ENCODE measurements at places on chromosomes 12 and 14.

DNA sequence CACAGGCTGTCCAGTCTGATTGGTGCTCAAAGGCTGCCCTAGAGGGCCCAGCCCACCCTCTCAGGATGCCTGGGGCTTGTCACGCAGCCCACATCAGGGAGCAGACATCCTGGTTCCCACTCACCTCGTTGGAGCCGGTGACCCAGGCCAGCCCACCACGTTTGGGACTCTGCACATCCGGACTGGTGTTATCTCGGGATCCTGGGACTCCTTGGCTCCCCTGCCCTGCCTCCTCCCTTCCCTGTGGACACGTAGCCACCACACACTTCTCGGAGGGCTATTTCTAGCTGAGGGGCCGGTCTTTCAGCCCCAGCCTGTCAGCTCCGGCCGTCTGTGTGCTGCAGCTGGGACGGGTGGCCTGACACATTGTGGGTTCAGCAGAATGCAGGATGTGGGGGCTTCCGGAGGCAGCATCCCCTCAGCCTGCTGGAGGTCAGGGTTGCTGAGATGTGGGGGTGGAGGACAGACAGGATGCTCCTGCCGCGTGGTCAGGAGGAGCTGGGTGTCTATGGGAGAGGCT is 12.8 kb upstream of the FGF23 start:
- DNase-seq: no peak

GRCh38 chr14:90541076-90541634 is 144.3 kb downstream of the CALM1 start:
- no peak for DNase-seq

- no peak for DNase-seq
Measured at GRCh38 chr14:56194042-56194441, 75.8 kb downstream of the PELI2 start.

DNA sequence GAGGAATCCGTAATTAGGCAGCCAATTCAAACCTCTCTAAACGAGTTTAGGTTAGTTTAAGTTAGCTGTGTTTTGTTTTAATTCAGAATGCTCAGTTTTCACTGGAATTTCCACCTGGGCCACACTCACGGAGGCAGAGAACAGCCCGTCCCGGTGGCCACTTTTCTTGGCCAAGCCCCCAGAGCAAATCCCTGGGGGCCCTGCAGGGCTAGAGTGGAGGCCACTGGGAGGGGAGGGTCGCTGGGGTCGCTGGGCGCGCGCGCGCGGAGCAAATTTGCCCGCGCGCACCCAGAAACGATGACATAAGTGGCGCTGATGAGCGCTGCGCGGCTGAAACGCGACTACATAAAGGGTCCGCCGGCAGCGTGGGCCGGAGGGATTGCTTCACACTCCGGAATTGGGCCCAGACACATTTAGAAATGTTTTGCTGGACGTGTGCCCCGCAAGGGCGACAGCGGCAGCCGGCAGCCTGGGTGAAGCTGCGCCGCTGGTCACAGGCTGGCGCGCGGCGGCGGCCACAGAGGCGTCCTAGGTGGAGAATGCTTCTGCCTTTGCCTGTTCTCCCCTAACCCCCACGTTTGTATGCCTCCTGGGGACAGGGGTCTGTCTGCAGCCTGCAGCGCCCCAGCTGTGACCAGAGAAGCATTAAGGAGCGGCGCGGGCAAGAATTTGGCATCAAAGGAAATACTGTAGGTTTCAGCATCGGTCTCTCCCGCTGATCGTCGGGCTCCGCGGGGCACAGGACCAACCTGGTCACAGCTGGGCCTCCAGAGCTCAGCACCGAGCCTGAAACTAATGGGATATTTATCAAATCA is 37.9 kb upstream of the TBX5 start:
- DNase-seq: no peak

DNA sequence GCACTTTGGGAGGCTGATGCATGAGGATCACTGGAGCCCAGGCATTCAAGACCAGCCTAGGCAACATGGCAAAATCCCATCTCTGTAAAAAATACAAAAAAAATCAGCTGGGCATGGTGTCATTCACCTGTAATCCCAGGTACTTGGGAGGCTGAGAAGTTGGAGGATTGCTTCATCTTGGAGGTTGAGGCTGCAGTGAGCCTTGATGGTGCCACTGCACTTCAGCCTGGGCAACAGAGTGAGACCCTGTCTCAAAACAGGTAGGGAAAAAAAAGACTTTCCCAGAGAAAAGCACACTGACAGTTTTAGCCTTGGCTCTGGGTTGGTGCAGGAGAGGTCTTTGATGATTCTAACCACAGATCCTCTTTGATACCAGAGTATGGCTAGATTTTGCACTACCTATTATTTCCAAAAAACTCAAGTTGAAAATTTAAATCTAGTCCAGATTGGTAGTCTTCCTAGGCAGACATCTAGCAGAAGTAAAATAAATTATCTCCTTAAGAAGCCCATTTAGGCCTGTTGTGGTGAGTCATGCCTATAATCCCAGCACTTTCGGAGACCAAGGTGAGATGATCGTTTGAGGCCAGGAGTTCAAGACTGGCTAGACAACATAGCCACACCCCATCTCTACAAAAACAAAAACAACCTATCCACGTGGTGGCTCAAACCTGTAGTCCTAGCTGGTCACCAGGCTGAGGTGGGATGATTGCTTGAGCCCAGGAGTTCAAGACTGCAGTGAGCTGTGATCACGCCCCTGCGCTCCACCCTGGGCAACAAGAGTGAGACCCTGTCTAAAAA is 18.6 kb downstream of the LARP4 start:
- DNase-seq: no peak

GRCh38 chr12:100668945-100669536 is 95.6 kb downstream of the GAS2L3 start:
- DNase-seq: peak; percentile 75

GRCh38 chr12:75488553-75488952 is 8.0 kb downstream of the GLIPR1 start:
- no peak for DNase-seq

DNA sequence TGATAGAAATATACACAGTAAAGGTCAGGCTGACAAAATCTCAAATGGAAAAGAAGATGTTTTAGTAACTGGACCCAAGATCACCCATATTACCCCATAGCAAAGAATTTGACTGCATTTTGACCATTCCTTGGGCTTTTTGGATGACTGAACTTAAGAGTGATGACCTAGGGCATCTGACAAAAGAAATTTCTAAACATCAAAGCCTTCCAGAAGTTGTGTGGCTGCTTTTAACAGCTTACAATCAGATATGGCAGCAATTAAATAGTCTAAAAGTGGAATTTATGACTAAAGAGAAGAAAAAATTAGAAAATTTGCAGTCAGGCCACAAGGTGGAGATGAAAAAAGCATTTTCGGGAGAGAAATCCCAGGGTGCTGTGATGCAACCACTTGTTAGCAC is 563.0 kb downstream of the RERGL start:
- DNase-seq: no peak

All from head of caudate nucleus (tissue), 42 donors.